ENCODE measurements at places on chromosomes 4 and X.

DNA sequence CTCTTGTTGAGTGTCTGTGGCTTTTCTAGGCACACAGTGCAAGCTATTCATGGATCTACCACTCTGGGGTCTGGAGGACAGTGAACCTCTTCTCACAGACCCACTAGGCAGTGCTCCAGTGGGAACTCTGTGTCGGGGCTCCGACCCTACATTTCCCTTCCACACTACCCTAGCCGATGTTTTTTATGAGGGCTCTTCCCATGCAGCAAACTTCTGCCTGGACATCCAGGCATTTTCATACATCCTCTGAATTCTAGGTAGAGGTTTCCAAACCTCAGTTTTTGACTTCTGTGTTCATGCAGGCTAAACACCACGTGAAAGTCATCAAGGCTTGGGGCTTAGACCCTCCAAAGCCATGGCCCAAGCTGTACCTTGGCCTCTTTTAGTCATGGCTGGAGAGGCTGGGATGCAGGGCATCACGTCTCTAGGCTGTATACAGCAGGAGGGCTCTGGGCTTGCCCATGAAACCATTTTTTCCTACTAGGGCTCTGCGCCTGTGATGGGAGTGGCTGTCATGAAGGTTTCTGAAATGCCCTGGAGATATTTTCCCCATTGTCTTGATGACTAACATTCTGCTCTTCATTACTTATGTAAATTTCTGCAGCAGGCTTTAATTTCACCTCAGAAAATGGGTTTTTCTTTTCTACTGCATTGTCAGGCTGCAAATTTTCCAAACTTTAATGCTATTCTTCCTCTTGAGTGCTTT lies 249.8 kb upstream of the CPEB2 start:
- DNase-seq: no peak

GRCh38 chr4:99403380-99404184 lies 31.6 kb downstream of the ADH7 start:
- DNase-seq: no peak

DNA sequence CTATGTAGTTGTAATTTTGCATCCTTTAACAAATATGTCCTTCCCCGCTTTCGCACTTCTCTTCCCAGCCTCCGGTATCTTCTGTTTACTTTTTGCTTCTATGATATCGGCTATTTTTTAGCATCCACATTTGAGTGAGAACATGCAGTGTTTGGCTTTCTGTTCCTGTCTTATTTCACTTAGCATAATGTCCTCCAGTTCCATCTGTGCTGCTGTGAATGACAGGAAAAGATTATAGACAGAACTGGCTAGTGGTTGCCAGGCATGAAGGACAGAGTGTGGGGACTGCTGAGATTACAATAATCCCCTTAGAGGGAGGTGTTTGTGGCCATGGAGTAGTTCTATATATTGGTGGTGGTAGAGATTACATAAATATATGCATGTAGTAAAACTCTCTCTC lies 588.6 kb downstream of the NLGN4X start:
- no peak for DNase-seq

GRCh38 chr4:90025248-90025647 lies 101.9 kb upstream of the CCSER1 start:
- no peak for DNase-seq

- no peak for DNase-seq
These were observed 42.2 kb downstream of the CRLF2 start for GRCh38 chrX:1170243-1170642.

DNA sequence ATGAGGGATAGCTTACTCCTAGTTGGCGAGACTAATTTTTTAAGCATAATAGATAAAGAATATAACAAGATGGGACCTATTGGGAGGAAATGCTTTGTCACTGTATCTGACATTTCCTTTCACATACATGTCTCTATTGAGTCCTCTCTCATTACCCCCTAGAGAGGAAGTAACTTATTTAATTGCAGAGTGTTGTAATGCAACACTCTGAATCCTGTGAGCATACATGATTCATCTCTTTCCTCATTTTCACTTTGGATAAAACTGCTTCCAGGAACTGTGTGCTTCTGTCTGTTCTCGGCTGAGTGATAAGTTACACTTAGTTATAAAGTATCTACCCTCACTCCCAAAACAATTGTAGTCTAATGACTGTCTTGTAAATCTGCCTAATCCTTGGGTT lies 266.1 kb upstream of the ANXA10 start:
- no peak for DNase-seq

DNA sequence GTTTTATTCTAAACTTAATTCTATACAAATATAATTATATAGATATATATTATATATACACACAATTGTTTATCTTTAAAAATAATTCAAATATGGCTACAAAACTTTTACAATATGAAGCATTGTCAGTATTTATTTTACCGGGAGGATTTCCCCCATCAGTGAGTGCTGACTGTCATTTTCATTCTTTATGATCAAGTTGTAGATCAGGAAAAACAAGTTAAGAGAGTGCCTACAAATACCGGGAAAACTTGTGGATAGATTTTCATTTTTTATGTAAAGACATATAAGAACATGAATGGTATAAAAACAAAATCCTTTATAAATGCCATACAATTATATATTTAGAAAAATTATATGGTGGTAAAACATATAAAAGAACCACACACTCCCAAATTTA lies 37.8 kb downstream of the CLCN3 start:
- no peak for DNase-seq

GRCh38 chrX:74525116-74525515 lies 89.3 kb downstream of the RLIM start:
- DNase-seq: no peak

- no peak for DNase-seq
These were observed 60.3 kb upstream of the DIPK2B start for GRCh38 chrX:45261005-45261404.

- DNase-seq: peak; percentile 28
These were observed 842.2 kb downstream of the STIM2 start for GRCh38 chr4:27702730-27703431.

DNA sequence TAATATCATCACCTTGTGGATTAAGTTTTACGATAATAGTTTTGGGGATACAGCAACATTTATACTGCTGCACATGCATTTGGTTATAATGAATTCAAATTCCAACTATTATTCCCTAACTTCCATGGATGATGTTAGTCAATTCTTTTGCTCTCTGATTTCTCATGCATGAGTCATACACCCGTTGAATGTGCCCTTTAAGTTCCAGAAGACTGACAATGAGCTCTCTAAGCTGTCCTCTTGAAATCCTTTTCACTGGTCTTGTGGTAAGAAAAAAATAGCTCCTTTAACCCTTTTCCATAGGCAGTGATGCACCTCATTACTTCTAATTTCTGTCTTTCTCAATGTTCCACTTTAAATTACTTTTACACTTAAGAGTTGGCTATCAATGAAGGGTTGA lies 1095.2 kb upstream of the POU3F4 start:
- no peak for DNase-seq

DNA sequence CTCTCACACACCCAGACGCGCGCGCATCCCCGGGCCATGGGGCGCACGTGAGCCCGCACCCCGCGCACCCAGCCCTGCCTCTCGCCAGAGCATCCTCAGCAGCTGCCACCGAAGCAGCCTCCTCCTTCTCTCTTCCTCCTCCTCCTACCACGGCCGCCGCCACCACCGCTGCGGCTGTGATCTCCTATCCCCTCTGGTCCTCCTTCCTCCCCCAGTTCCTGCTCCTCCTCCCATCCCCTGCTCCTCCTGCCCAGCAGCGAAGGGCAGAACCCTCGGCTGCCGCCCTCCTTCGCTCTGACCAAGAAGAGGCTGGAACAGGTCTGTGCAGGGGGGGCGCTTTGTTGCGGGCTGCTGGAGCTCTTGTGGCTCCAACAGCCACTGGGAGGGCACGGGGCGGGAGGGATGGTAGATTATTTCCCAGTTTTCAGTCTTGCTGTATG lies 148.7 kb upstream of the CHRDL1 start:
- DNase-seq: no peak

DNA sequence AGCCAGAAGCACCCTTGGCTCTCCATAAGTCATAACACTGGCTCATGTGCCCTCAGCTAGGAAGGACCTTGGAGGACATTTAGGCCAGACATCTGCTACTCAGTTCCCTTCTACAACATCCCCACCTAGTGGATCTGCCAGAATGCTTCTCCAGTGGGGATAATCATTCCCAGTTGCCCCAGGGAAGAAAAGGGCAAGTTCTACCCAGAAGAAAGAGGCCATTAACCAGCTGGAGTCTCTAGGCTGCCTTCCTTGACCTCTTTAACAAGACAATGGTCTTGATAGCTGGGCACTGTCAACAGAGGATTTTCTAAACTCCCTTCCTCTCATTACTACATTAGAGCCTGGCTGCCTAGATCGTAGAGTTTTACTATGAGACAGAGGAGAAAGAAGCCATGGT lies 42.0 kb downstream of the LGI2 start:
- peak; percentile 27 for DNase-seq

DNA sequence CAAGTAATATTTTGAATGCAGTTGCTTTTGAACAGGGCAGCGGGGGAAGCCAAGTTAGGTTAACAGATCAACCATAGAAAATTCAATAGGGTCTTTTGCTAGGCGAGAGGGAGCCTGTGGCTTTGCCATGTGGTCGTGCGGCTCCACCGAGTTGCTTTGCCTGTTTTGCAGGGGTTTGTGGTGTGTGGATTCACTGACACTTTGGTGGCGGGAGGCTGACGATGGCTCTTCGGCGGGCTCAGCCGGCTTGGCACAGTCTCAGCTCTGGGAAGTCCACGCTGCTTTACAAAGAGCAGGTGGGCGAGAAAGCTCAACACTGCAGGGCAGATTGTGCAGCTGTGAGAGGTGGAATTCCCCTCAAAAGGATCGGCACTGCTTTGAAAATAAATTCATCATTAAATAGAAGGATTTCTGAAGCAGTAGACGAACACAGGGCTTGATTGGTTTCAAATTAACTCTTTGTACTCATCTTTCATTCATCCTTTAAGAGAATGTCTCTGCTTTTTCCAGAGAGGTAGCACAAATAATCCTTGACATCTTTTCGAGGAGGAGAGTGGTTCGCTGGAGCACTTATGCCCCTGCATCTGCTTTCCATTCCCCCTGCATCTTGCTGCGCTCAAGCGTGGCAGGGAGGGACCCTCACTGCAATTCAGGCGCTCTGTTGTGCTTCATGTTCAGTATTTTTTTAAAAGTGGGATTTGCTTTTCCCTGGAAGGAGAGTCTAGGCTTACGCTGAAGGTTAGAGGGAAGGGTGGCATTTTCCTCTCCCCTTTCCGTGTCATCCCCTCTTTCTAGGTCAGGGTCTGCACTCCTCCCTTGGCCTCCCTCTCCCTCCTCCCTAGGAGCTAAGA lies 201.8 kb upstream of the LEF1 start:
- DNase-seq: no peak

Measured in putamen (tissue), 1 donor.